ENCODE measurements at places on chromosomes 6 and 20.

- no peak for DNase-seq
These were observed 1.1 kb downstream of the CD164 start for GRCh38 chr6:109381061-109381746.

GRCh38 chr6:124765280-124765679 is 197.0 kb upstream of the RNF217 start:
- DNase-seq, result no peak

GRCh38 chr20:49681850-49682216 is 31.8 kb downstream of the B4GALT5 start:
- no peak for DNase-seq

GRCh38 chr6:16403831-16404230 is 165.4 kb downstream of the GMPR start:
- DNase-seq, result no peak

GRCh38 chr20:2867081-2867864 is 6.0 kb upstream of the PTPRA start:
- DNase-seq, result peak; percentile 58

DNA sequence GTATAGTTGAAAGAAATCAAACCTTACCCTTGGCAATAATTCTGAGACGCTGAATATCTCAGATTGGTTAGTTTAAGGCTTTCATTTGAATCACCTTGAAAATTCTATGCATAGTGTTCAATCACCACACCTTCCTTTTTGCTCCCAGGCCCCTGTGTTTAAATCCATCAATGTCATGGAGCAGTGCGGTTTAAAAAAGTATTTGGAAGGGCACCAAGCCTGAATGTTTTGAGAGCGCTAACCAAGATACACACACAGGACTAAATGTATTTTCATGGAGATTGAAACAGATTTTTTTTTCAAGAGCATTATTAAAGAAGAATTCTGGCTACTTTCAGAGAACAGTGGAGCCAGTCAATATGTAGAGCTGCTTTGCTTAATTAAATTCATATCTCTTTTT is 195.7 kb downstream of the CENPW start:
- DNase-seq, result no peak

GRCh38 chr20:58064411-58065010 is 163.9 kb downstream of the ANKRD60 start:
- peak; percentile 42 for DNase-seq

DNA sequence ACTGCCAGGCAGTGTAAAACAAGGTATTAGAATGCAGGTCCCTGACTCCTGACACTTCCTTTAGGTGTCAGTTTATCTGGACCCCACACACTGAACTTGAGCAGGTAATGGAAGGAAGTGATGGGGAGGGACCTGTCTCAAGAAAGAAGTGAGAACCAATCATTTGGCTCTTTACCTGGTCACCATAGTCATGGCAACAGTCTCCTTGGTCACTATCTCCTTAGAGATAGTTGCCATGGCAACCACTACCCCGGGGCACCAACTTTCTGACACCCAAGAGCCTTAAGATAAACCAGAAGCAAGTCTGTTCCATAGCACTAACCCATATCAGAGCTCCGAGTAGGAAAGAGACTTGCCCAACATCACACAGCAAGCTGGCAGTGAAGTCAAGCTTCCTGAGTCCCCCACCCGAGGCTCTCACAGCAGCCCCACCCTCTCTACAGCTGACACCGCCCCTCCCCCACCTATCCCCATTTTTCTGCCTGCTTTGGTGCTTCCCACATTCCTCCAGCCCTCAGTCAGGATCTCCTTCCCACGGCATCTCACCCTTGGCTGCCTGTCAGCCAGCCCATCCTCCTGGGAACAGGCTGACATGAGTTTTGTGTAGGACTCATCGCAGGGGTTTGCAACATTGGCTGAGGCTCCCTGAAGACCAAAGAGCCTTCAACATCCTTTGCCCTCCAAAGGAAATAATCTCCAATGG is 16.3 kb upstream of the HM13 start:
- DNase-seq, result no peak

- DNase-seq, result no peak
These were observed 527 bp downstream of the TOMM34 start for GRCh38 chr20:44959638-44960102.

- no peak for DNase-seq
These were observed 21.1 kb upstream of the SERPINB1 start for GRCh38 chr6:2862712-2863181.

DNA sequence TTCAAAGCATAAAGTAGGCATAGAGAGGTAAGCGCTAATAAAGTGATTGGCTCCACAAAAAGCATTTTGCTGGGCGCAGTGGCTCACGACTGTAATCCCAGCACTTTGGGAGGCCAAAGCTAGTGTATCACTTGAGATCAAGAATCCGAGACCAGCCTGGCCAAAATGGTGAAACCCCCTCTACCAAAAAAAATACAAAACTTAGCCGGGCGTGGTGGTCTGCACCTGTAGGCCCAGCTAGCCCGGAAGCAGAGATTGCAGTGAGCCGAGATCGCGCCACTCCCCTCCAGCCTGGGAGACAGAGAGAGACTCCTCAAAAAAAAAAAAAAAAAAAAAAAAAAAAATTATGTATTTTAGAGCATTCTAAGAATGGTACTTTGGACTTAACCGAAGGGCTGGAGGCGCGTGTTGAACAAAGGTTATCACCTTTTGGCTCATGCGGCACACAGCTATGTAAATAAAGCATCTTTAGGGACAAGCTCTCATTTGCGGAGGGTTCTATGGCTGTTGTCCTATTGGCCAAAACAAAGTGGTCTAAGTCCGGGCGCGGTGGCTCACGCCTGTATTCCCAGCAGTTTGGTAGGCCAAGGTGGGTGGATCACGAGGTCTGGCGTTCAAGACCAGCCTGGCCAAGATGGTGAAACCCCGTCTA is 17.4 kb downstream of the HFE start:
- DNase-seq, result no peak

- no peak for DNase-seq
These were observed 117.3 kb downstream of the ARHGAP18 start for GRCh38 chr6:129592516-129593232.

GRCh38 chr6:1917626-1918371 is 308.1 kb downstream of the FOXC1 start:
- DNase-seq, result no peak

DNA sequence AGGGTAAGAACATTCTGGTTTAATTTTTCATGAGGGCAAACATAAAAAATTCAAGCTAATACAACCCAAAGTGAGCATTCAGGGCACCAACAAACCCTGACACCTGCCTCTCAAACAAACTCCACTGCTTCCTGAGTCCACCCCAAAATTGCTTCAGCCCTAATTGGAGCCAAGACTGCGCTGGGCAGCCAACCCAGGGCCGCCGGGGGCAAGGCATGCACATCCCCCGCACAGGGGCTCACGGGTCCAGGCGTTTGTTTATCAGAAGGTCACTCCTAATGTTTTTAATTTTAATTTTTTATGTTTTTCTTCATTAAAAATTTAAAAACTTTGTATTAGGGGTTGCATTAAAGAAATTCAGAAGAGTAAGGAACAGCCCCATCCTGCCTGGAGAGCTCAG is 459.1 kb upstream of the CDH4 start:
- no peak for DNase-seq

DNA sequence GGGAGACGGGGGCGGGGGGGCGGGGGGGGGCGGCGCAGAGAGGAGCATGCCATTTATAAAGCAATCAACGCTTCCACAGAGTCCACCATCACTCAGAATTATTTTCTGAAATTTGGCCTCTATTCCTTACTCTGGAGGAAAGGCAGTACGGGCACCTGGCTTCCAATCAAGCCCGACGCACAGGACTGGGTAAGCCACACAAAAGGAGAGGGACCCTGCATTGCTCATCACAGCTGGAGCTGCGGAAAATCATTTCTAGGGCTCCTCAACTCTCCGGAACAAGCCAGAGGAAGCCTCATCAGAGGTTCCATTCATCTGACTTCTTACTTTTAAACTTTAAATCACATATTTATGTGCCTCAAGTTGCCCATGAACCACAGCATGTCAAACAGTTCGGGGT is 55.9 kb downstream of the TTI1 start:
- no peak for DNase-seq

- peak; percentile 80 for DNase-seq
These were observed 1.4 kb upstream of the TXNDC5 start for GRCh38 chr6:7912024-7912423.

- DNase-seq, result no peak
These were observed 70.9 kb upstream of the PLEKHG1 start for GRCh38 chr6:150528648-150529285.

GRCh38 chr20:48131581-48131980 is 346.3 kb upstream of the SULF2 start:
- no peak for DNase-seq

DNA sequence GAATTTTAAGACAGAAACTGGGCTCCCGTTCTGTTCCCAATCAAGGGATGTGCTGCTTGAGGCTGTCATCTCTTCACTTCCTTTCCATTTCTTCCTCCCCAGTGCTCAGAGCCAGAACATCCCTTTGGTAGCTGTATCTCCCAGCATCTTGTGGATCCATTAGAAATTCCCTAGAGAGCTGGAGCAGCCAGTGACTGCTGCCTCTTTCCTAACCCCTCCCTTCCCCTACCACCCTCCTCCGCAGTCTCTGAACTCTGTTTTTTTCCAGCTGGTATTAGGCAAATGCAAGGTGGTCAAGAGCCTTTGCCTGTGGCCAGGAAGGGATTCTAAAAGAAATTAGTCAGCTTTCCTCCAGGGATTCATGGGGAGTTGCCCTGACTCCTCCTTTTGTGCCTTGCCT is 208.0 kb downstream of the EYA2 start:
- peak; percentile 56 for DNase-seq

DNA sequence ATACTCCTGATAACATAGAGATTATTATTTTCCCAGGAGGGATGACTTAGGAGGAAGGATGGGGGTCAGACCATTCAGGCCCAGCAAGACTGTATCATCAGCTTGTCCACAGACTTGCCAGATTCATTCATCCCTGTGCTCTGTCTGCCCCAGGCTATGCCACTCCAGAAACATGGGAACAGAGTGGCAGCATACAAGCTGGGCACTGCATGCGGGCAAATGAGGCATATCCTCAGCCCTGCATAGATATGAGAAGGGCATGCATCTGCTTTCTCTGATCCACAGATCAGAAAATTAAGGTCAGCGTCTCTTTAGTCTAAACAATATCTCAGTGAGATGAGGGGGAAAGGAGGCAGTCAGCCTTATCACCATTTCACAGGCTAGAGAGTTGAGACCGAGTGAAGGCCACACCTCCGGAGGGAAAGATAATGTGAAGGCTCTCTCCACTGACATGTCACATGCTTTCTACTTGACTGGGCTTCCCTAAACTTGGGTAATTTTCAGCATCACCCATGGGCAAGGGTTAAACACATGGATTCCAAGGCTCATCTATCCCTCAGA is 140.5 kb downstream of the TFAP2B start:
- no peak for DNase-seq

DNA sequence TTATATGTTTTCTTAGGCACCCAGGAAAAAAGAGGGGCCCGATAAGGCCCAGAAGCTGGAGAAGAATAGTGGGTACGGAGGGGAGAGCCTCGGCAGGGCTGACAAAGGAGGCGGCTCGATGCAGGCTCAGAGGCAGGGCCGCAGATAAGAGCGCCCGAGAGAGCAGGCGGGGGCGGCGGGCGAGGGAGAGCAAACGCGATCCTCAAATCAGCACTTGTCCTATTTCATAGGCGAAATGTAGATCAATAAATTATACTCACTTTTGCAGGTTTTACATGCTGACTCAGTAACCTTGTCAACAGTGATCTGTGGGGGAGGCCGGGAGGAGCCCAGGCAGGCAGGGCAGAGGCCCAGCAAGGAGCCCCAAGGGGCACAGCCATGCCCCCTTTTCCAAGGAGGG is 42.6 kb downstream of the GRM4 start:
- no peak for DNase-seq

DNA sequence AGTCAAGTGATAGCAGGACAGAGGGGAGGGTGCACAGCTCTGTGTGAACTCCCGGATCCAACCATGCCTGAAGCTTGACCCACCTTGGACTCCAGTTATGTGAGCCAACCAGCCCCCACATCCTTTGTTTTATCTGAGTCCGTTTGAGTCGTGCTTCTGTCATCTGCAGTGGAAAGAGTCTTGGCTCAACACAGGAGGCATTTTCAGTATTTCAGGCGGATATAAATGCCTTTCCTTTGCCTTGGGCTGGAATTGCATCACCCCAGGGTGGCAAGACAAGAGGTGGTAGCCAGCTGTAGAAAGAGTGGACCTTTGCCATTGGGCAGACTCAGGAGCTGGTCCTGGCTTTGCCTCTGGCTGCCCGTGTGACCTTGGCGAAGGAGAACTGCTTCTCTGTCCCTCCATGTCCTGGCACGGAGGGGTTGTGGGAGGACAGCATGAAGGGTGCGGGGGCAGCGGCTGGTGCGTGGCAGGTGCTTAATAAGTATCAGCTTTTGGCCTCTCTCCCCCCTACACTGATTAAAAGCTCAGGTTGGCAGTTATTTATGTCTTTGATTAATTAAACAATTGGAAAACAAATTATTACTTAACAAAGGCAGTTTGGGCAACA is 42.6 kb upstream of the APCDD1L start:
- no peak for DNase-seq

GRCh38 chr6:121492536-121492935 is 57.1 kb downstream of the GJA1 start:
- no peak for DNase-seq

DNA sequence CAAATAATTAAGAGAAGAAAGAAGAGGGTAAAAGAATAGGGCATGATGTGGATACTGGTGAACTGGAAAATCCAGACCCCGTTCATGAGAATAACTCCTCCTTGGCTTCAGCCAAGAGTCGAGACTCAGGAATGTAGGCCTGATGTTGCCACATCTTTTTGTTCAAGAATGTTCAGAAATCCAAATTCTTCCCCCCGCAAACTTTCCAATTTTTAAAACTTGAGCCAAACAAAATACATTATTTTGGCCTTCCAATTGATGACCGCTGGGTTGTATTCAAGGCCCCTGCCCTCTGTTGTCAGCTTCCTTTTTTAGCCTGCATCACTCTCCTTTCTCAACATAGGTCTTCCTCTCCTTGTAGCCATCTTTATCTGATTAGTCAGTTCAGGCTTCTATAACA is 106.1 kb downstream of the TNFAIP3 start:
- no peak for DNase-seq

- no peak for DNase-seq
These were observed 1.9 kb downstream of the CST7 start for GRCh38 chr20:24950836-24951525.

DNA sequence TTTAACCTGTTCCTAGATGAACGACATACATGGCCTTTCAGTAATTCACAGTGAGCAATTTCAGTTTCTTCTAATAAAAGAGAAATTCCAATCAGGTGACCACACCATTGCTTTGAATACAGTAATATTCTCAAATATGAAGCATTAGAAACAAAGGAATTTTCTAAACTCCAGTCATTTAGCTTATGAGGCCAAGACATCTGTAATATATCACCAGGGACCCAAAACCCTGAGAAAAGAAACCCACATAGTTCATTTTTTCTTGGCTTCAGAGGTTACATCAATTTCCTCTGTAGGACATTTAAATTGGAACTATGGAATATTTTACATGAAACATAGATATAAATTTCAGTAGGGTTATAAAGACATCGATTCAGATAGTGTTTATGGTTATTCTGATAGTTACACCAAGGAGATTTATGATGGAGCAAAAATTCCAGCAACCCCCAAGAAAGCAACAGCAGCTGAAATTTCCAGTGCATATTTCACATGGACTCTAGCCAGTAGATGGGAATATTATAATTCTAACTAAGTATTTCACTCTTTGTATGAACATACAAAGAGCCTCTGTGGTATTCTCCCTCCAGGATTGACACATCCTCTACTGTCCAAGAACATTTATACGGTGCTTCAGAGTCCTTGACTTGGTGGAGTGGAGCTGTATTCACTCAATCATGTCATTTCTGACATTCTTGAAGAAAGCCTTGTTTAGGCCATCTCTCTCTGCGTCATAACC is 82.9 kb downstream of the ADGRG6 start:
- DNase-seq, result no peak

- DNase-seq, result no peak
These were observed 2.2 kb upstream of the GINM1 start for GRCh38 chr6:149563928-149564325.
